ENCODE measurements at places on chromosomes 6 and 20. TPM values are rescaled to one million over a fixed set of nuclear protein-coding genes. Genes with fewer than 3 reads are reported as not detected.

GRCh38 chr20:39298121-39298520 lies 336.0 kb downstream of the DHX35 start:
- peaks cover 14% of the 10 kb centered on the region for H3K27me3 ChIP-seq
- H3K4me1 ChIP-seq = no peaks in the 10 kb centered on the region
- no peak overlapping the region for H3K4me3 ChIP-seq
- H3K27ac ChIP-seq = no peak overlapping the region

DNA sequence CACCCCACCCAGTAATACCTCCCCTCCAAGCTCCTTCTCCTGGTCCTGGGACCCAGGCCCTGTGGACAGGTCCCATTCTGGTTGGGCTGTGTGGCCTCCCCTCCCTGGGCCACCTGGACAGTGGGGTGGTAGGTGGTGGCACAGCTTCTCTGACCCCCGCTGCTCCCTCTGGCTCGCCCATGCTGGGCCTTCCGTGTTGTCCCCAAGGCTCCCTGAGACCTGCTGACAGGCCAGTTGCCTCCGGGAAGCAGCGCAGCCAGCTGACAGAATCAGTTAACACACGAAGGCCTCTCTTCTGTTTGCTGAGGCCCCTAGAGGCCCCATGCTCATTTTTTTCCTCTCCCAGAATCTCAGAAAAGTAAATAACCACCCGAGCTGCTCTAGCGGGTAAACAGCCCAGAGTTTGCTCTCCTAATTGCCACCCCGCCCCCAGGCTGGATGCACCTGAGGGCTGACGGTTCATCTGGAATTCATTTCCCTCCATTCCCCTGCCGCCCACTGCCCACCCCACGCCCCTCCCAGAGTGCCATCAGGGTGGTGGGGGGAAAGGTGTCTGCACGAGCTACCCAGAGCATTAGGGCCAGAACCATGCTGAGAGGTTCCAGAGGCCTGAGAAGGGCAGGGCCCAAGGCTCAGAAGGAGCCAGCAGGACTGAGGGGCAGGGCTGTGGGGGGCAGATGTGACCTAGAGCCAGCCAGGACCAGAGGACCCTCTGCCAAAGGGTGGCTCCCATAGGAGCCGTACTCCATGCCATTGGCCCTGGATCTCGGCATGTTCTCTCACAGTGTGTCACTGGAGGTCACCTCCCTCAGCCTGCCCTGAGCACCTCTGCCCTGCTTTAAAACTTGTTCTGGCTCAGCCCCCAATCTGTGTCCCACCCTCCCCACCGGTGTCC lies 157.5 kb downstream of the GRM4 start:
- no peak overlapping the region for H3K4me3 ChIP-seq
- H3K36me3 ChIP-seq = no peaks in the 10 kb centered on the region
- no peaks in the 10 kb centered on the region for H3K4me1 ChIP-seq
- H3K27ac ChIP-seq = no peak overlapping the region

GRCh38 chr6:165611294-165611693 lies 51.7 kb downstream of the PDE10A start:
- H3K27me3 ChIP-seq = no peaks in the 10 kb centered on the region
- no peak for DNase-seq
- no peak overlapping the region for H3K27ac ChIP-seq
- no peak overlapping the region for H3K4me3 ChIP-seq
- H3K36me3 ChIP-seq = no peaks in the 10 kb centered on the region

Gene CDC40
- 15.6 TPM for total RNA-seq

DNA sequence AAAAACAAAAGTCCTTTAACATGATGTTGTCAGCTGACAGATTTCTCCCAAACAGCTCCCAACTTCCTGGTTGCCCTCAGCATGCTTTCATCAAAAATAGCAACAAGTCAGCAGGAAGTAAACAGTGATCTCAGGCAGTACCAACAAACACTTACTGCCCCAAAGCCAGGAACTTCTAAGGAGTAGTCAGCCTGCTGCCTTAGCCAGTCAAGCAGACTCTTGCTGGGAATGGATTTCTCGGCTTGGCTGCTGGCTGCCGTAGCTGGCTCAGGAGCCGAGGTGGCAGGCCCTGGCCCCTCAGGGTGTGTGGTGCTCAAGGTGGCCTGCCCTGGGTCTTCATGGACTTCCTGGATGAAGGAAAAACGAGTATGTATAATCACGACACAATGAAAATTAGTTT lies 46.6 kb upstream of the EMILIN3 start:
- no peaks in the 10 kb centered on the region for H3K4me1 ChIP-seq
- no peak overlapping the region for H3K27ac ChIP-seq
- peaks cover 48% of the 10 kb centered on the region for H3K36me3 ChIP-seq
- no peak overlapping the region for H3K4me3 ChIP-seq

DNA sequence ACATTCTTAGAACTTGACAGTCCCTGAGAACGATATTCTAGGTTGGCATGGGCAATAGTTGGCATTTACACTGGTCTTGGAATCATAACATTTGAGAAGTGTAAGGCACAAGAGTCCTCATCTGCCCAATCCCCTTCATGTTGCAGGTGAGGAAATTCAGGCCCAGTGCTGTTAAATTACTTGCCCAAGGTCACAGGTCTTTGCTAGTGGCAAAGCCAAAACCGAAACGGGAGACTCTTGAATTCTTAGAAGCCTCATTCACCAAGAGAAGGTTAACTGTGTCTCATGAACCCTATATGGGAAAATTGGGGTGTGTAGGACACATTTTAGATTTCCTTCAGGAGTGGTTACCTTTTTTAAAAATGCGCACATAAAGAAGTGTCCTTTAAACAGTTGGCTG lies 7.2 kb downstream of the E2F3 start:
- no peaks in the 10 kb centered on the region for H3K27me3 ChIP-seq
- no peak overlapping the region for H3K4me3 ChIP-seq
- peaks cover 2% of the 10 kb centered on the region for H3K36me3 ChIP-seq
- H3K27ac ChIP-seq = no peak overlapping the region
- no peak for DNase-seq

Measured in chondrocyte (in vitro differentiated cells).